Large intestine (tissue), 12 donors: ENCODE measurements at places on chromosomes 5 and 9. TPM values are rescaled to one million over a fixed set of nuclear protein-coding genes. Genes with fewer than 3 reads are reported as not detected.

- no peak overlapping the region for H3K27ac ChIP-seq
- DNase-seq, result no peak
- H3K4me1 ChIP-seq, result peaks cover 53% of the 10 kb centered on the region
- no peaks in the 10 kb centered on the region for H3K27me3 ChIP-seq
These were observed 15.2 kb downstream of the TMEM171 start for GRCh38 chr5:73135429-73136054.

DNA sequence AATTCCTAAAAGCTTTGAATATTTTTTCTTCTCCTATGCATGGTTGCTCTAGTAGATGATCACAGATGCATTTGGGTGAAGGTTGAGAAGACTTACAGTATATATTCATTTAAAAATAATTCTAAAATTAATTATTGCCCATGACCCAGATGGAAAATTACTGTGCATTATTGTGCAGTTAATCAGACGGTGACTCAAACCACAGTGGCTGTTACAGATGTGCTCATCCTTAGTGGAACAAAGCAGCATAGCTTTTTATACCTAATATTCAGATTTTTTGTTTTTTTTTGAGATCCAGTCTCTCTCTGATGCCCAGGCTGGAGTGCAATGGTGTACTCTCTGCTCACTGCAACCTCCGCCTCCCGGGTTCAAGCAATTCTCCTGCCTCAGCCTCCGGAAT, 10.7 kb downstream of the OR2V1 start:
- H3K4me1 ChIP-seq, result no peaks in the 10 kb centered on the region
- H3K27ac ChIP-seq, result no peak overlapping the region
- H3K27me3 ChIP-seq, result peaks cover 46% of the 10 kb centered on the region

Gene QSOX2
- 11.9 TPM for polyA plus RNA-seq

DNA sequence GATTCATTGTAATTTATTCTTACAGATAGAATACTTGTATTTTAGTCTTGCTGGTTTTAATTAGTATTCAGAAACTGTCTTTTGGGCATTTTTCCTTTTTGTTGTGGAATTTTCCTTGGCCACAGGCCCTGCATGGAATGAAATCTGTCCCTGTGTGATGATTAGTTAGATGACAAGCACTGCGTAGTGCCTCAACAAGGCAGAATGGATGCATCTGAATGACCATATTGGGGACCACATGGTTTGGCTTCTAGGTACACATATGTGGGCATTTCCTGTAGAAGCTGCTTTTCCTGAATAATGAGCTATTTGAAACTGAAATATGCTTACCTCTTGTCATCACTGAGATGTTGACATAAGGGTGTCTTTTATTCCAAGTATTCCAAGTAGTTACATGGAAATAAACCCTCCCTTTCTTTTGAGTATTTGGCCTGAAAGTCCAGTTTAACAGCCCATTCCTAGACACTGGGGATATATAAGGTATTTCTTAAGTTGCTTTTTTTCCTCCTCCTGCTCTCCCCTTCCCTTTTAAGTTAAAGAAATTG, 147.3 kb downstream of the YTHDC2 start:
- H3K27ac ChIP-seq, result no peak overlapping the region
- no peaks in the 10 kb centered on the region for H3K4me1 ChIP-seq
- no peak overlapping the region for H3K4me3 ChIP-seq
- DNase-seq, result no peak
- no peaks in the 10 kb centered on the region for H3K27me3 ChIP-seq

DNA sequence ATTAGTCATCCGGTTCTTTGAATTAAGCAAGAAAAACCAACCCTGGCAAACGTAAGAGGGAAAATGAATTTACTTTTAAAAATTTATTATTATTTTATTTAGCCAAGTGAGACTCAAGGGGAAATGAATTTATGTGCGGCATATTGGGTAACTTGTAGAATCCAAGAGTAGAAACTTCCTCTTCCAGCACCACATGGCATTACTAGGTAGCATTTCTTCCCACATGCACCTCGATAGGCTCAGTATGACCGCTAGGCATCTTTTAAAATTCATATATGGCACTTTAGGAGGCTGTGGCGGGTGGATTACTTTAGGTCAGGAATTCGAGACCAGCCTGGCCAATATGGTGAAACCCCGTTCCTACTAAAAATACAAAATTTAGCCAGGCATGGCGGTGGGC, 17.6 kb upstream of the MYO10 start:
- H3K27ac ChIP-seq, result no peak overlapping the region
- DNase-seq, result no peak
- H3K4me3 ChIP-seq, result no peak overlapping the region

GRCh38 chr5:154403776-154404387, 41.9 kb upstream of the SAP30L start:
- no peak overlapping the region for H3K4me3 ChIP-seq
- no peaks in the 10 kb centered on the region for H3K36me3 ChIP-seq
- no peak overlapping the region for H3K27ac ChIP-seq
- DNase-seq, result no peak

DNA sequence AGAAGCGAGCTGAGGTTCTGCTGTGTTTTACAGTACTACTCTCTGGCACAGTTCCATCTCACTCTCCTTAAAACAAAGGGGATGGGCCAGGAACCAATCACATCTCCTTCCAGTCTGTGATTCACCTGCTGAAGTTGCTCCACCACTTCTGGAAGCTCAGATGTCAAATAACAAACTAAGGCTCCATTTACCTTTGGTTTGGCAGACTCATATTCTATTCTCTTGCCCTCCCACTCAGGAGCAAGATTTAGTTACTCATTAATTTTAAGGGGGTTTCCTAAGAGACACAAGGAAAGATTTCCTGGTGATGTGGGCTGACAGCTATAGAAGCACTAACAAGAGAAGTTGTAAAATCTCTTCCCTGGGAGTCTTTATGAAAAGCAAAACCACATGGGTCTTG, 37.8 kb upstream of the KIF2A start:
- peak; percentile 85 for DNase-seq
- H3K27me3 ChIP-seq, result no peaks in the 10 kb centered on the region
- H3K4me1 ChIP-seq, result peaks cover 5% of the 10 kb centered on the region
- H3K27ac ChIP-seq, result peak overlapping the region; percentile 44
- H3K36me3 ChIP-seq, result no peaks in the 10 kb centered on the region

DNA sequence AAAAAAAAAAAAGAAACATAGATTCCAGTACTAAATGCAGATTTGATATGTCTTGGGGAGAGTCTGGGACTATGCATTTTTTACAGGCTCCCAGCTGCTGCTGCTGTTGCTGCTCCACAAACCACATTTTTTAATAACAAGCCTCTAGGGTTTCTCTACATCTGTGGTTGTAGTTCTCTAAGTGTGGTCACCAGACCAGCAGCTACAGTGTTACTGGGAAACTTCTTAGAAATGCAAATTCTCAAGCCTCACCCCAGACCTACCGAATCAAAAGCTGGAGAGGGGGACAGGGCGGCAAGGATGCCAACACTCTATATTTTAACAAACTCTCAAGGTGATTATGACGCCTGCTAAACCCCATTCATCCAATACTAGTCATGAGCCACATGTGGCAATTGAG, 293.4 kb upstream of the PTGER4 start:
- no peaks in the 10 kb centered on the region for H3K27me3 ChIP-seq
- no peak overlapping the region for H3K27ac ChIP-seq
- no peak overlapping the region for H3K4me3 ChIP-seq

Gene CENPP
- polyA plus RNA-seq, result 2.8 TPM

Gene C9orf153
- 0.22 TPM for polyA plus RNA-seq

DNA sequence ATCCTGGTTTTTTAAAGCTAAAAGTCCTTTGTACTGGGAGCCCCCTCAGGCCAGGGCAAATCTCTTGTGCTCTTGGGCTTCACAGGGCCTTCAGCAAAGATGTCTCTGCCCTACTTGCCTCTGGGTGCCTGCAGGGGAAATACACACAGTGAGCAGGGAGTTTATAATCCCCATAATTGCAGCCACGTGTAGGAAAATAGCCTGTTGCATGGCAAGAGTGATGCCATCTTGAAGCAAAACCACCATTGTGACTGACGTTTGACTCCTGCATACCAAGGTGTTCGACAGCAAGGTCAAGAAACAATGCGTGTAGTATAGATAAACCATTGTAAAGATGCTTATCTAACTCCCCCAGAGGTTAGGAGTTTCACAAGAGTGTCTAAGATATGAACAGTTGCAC, 11.4 kb upstream of the IL3 start:
- H3K4me1 ChIP-seq, result no peaks in the 10 kb centered on the region
- H3K4me3 ChIP-seq, result no peak overlapping the region
- H3K27ac ChIP-seq, result no peak overlapping the region
- H3K36me3 ChIP-seq, result no peaks in the 10 kb centered on the region
- no peaks in the 10 kb centered on the region for H3K27me3 ChIP-seq

Gene CARTPT
- 8.5 TPM for polyA plus RNA-seq

- H3K4me3 ChIP-seq, result no peak overlapping the region
- H3K36me3 ChIP-seq, result no peaks in the 10 kb centered on the region
- no peak overlapping the region for H3K27ac ChIP-seq
- H3K4me1 ChIP-seq, result no peaks in the 10 kb centered on the region
These were observed 354.3 kb upstream of the CDH9 start for GRCh38 chr5:27392716-27393115.
